ENCODE measurements at places on chromosomes 4 and X.

DNA sequence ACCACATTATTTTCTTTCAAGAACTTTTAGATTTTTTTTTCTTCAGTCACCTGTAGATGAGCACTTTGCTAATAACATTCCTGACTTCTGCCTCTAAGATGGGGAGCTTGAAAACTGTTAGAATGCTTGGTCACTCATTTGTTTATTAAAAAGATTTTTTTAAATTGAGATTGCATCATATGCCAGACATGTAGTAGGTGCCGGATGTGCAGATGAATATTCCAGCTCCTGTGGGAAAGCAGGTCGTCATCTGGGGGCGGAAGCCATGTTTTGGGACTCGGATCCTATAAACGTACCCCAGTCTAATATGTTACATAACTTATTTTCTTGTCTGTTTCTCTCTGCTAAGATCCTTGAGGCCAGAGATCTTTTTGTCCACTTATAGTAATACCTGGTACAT lies 236.8 kb downstream of the ARHGAP10 start:
- DNase-seq, result no peak

GRCh38 chr4:138104284-138104680 lies 137.9 kb downstream of the SLC7A11 start:
- DNase-seq, result no peak

- no peak for DNase-seq
These were observed 394.8 kb downstream of the CFAP47 start for GRCh38 chrX:36314303-36314702.

GRCh38 chr4:111761531-111761930 lies 383.7 kb upstream of the FAM241A start:
- no peak for DNase-seq
